ENCODE measurements at places on chromosomes 5 and 9.

- no peak for DNase-seq
Observed at GRCh38 chr5:163497315-163497714, 8.1 kb upstream of the MAT2B start.

DNA sequence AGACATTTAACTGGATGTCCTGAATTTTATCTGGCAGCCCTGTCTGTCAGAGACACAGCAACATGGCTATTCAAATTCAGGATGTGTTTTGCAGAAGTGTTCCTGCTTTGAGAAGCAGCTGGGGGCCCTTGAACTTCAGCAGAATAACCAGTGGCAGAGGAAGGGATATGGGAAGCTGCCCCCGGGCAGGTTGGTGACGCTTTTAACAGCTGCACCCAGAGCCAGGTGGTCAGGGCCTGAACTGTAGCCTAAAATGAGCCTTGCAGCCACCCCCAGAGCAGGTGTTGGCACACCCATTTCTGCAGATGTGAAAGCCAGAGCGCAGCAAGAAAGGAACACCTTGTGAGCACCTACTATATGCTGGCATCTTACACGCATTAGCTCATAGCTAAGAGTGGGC is 128.7 kb upstream of the BOD1 start:
- no peak for DNase-seq

GRCh38 chr5:98069876-98070512 is 703.5 kb upstream of the RGMB start:
- no peak for DNase-seq

DNA sequence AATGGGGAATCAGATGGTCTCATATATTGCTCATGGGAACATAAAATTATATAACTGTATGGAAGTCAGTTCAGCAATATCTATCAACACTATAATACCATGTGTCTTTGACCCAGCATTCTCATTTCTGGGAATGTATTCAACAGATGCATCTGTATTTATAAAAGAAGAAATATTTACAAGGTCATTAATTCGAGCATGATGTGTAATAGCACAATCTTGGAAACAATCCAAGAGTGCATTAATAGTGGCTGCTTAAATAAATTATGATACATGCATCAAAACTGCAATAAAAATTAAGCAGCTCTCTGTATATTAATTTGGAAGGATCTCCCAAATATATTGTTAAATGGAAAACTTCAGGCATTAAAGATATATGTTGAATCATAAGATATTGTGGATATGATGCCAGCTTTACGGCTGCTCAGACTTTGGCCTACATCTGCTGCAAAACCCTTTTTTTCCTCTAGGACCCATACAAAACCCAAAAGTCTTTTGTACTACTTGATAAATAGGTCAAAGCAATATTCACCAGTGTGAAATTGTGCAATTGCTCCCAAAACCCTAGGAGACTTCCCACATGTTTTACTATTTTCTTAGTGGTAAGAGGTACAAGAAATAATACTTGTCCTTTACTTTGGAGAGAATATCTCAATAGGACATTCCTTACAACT is 45.3 kb upstream of the ISOC1 start:
- no peak for DNase-seq

GRCh38 chr5:146073239-146073900 is 32.0 kb downstream of the PLAC8L1 start:
- no peak for DNase-seq

- DNase-seq = peak; percentile 57
Observed at GRCh38 chr5:10863763-10864383, 102.8 kb upstream of the DAP start.

DNA sequence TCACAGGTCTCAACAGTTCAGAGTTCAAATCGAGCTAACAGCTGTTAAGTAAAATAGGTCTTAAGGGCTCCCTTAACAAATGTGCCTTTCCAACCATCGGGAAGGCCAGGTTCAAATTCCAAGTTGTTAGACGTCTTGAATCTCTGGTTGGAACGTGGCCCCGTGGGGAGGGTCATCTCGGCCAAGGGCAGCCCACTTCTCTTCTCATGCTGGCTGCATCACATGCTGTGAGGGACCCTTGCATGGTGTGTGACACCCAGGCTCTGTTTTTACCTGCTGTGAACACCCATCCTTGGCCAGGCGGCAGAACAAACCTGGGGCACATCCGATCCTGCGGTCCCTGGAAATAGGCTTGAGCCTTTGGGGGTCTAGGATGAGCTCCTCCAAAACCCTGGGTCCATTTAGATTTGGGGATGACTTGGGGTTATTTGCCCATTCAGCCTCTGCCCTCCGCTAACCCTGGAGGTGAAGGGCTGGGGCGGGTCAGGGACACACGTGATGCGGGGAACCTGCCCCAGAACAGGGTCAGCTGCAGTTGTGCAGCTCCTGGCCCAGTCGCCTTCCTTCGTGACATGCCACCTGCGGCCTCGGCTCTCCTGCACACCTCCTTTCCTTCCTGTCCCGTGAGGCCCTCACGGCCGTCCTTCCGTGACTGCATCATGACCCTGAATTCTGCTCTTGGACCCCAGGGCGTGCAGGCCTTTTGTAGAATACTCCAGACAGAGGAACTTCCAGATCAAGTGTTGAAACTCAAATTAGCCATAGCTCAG is 45.9 kb downstream of the BOD1 start:
- no peak for DNase-seq

DNA sequence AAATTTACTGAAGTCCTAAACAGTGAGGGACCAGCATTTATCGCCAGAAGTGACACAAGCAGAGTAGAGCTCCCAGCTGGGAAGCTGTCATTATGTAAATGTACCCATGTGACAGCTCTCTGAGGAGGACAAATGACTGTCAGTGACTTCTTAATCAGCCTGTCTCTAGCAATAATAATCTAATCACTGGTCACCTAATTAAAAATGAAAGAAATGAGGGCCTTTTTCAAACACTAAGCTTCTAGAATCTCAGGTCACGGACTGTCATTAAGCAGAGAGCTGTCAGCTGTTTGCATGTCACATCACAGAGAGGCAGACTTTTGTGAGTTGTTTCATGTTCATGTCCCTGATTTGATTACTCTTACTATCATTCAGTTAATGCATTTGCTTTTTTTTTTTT is 77.9 kb upstream of the FBXL17 start:
- DNase-seq = no peak

DNA sequence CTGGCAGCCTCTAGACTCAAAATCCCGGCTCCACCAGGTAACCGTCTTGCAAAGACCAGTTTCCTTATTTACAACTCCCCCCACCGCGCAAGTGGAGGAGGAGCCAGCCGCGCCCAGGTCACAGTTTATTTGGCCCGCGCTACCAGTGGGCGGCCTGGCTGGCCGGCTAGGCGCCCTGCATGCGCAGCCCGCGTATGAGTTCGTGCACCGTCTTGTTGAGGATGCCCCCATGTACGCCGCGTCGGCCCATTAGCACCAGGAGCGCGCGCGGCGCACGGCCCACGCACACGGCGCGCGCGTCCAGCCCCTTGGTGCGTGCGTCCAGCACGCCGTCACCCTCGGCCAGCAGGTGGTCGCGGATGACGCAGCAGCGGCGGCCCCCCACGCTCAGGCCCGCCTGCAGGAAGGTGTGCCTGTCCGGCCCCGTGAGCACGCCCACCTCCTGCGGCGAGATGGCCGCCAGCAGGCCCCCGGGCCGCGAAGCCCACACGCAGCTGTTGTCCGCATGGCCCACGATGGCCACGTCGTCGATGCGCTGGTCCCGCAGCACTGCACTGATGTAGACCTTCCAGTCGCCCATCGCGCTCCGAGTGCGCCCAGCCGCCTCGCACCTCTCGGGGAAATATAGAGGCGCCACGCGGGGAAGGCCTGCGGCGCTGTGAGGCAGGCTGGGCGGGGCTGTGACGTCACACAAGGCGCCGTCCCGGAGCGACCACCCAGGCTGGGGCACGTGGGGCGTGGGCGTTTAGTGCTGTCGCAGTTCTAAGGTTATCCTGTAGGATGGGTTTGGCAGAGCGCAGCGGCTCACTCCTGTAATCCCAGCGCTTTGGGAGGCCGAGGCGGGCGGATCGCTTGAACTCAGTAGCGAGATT is at the start of gene PFN3:
TSS of gene PFN3 (minus strand) at position 665 of the 872 bp plus-strand sequence. CDS start at position 580, 85 bp downstream.
- no peak for DNase-seq

GRCh38 chr5:72273547-72273946 is 46.5 kb downstream of the MRPS27 start:
- DNase-seq = no peak

DNA sequence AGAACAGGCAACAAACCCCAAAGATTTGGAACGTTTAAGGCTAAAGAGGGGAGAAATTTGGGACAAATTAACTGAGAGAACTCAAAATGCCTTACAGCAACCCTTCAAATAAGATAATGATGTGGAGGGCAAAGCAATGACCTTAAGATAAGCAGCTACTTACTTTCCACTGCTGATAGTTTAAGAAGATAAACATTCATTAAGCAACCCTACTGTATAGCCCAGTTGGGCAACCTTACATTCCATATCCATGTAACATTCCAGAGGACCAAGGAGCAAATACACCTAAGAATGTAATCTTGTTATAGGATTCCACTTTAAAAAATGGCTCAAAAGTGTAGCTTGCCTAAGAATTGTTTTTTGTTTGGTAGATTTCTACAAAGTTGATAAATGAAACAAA is 14.8 kb downstream of the ETF1 start:
- no peak for DNase-seq

DNA sequence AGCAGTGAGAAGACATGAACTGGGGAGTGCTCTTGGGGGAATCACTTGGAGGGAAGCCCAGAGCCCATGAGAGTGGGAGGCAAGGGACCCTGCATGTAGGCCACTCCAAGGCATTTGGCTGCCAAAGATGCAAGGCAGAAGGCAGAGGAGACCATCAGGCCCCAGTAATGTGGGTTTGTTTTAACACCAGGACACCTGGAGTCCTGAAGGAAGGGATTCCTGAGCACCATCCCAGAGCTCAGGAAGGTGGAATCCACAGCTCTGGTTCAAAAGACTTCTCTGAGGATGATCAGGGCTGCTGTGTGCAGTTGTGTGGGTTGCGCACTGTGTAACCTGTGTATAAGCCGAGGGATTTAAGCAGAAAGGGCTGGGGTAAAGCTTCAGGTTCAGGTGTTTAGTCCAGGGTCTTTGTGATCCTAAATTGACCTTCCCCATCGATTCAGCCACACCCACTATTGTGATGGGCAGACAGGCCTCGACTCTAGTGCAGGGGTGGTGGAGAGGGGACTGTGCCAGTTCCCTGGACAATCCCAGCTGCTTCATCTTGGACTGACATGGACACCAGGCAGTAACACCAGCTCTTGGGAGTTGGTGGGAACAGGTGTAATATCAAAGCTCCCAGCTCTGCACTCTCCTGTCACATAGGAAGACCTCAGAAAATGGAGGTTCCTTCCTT is 11.0 kb downstream of the B4GALT7 start:
- DNase-seq = no peak

DNA sequence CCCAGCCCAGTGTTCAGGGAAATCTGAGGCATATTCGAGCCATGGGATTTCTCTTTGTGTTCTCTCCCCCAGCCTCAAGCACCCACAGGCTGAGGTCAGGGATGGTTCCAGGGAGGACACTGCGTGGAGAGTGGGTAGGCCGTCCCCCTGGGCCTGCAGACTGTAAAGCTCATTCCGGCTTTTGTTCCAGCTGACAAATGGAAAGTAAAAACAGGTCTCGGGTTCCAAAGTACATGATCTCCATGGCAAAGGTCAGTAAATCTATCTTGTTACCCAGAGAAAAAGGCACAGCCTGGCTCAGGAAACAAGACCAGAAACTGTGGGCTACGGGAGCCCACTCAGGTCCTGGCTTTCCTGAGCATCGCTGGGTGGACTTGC is 116.2 kb downstream of the ROR2 start:
- no peak for DNase-seq

- DNase-seq = no peak
Observed at GRCh38 chr9:134489621-134490408, 151.8 kb upstream of the COL5A1 start.

GRCh38 chr9:16627967-16628366 is 242.5 kb downstream of the BNC2 start:
- peak; percentile 47 for DNase-seq

- DNase-seq = no peak
Observed at GRCh38 chr9:15277400-15278090, 29.5 kb downstream of the TTC39B start.

DNA sequence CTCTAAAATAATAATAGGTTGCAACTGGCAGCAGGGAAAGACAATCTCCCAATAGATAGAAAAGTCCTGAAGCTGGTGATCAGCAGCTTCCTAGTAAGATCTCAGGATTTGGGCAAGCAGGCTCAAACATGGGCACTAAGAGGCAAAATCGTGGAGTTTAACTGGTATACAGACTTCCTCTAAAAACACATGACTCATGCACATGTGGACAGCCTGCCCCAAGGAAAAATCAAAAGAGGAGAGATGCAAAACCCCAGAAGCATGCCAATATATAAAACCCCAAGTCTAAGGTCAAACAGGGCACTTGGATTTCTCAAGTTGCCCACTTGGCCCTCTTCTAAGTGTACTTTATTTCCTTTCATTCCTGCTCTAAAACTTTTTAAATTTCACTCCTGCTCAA is 62.8 kb downstream of the CDKN2A start:
- no peak for DNase-seq

- no peak for DNase-seq
Observed at GRCh38 chr5:2133080-2133479, 250.4 kb upstream of the IRX4 start.

DNA sequence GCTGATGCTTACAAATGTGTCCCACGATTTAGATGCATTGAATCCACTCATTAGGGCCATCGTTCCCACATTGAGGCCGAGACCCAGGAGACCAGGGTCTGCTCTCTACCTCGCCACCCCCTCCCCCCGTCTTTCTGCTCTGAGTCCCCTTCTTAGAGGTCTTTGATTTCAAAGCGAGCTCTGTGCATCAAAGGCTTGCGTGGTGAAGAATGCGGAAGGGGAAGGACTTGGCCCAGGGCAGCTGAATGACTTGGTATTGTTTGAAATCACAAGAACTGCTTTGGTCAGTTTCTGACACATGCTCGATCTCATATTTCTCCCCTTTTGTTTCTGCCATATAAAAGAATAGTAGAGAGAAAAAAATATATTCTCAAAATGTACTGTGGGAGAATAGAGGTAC is 78.3 kb upstream of the IRX1 start:
- DNase-seq = no peak

- DNase-seq = no peak
Observed at GRCh38 chr5:180988016-180988415, 630 bp upstream of the BTNL3 start.

GRCh38 chr5:149957855-149958254 is 2.7 kb upstream of the SLC26A2 start:
- DNase-seq = no peak

GRCh38 chr9:35869621-35870216 is 482 bp downstream of the OR13J1 start:
- DNase-seq = no peak

- no peak for DNase-seq
Observed at GRCh38 chr5:173963867-173964441, 25.0 kb upstream of the C5orf47 start.

GRCh38 chr5:106986006-106986405 is 684.7 kb downstream of the EFNA5 start:
- DNase-seq = no peak

GRCh38 chr5:54832045-54832444 is 153.3 kb downstream of the ESM1 start:
- DNase-seq = no peak

DNA sequence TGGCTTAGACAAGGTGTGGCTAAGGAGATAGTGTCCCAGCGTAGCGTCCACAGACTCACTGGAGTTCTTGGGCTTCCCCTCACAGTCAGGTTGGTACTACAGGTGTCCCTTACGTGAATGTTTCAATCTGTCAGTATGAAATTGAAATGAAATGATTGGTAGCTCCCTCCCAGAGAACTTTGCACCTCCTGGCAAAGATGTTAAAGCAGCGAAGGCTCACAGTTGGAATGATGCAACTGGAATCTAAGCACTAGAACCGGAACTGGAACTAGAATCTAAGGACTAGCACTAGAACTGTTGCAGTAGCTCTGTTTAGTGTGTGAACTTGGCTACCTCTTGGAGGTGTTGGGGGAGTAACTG is 1.1 kb downstream of the SLC31A1 start:
- no peak for DNase-seq
